ENCODE measurements at places on chromosomes 13 and 19.
A peak's percentile ranks its signal among the peaks of the same experiment; 100 is the strongest.

GRCh38 chr19:40742886-40743285, 7.4 kb downstream of the ACTMAP start:
- DNase-seq, result no peak

- DNase-seq, result no peak
These were observed 409.0 kb downstream of the COG6 start for GRCh38 chr13:40064154-40065097.

DNA sequence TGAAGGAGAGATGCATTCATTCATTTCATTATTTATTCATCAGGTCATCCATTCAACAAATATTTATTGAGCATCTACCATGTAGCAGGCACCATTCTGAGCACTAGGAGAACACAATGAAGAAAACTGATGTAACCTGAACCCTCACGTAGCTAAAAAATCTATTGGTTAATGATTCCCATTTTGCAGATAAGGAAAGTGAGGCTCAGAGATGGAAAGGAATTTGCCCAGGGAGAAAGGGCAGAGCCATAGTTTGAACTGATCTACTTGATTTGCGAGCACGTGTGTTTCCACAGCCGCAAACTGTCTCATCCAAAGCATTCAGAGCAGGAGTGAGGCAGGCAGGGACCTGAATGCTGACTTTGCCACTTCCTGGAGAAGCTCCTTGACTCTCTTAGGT, 2.7 kb downstream of the KLK8 start:
- no peak for DNase-seq

DNA sequence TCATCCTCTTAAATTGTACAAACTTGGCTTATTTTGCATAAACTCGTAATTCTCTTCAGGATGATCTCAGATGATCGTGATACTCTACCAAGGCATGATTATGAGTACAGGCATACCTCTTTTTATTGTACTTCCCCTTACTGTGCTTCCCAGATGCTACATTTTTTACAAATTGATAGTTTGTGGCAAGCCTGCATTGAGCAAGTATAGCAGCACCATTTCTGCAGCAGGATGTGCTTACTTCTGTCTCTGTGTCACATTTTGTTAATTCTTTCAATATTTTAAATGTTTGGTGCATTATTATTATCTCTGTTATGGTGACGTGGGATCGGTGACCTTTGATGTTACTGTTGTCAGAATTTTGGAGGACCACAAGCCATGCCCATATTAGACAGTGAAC, 752.3 kb downstream of the PCDH9 start:
- DNase-seq, result no peak

- DNase-seq, result peak; percentile 47
These were observed 9.4 kb downstream of the CCDC124 start for GRCh38 chr19:17942181-17942580.

DNA sequence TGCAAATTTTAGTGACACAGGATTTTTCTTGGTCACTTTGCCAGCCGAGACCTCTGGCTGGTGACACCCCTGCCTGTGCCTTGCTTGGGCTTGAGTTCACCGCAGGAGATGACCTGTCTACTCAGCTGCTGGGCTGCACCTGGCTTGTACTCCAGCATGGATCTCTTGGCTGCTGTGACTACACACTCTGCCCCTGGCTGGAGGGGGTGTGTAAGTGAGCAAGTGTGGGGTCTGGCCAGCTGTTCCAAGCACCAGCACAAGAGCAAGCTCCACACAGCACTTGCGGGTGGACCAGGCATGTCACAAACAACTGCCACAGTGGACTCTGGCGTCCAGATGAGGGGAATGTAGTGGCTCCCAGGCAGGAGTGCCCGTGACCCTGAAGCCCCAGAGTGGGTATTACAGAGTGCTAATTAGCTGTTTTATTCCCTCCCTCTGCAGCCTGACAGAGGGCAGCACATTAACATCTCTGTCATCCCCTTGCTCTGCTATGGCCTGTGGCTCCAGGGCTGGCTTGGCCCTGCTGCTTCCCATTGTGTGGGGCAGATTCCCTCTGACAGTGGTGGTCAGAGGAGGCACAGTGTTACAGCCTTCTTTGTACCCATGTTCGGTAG, 1387.2 kb downstream of the OLFM4 start:
- DNase-seq, result no peak

GRCh38 chr19:46841458-46842083, 9.1 kb downstream of the AP2S1 start:
- DNase-seq, result no peak

GRCh38 chr13:64186503-64187250, 2771.0 kb upstream of the PCDH20 start:
- DNase-seq, result no peak

- no peak for DNase-seq
These were observed 17.5 kb downstream of the C13orf42 start for GRCh38 chr13:51093574-51093973.

GRCh38 chr19:36152352-36153091, at the start of gene COX7A1:
Gene COX7A1, minus strand, starts transcription at chr19:36152447. Its CDS starts 40 bp downstream, at chr19:36152407.
- DNase-seq, result no peak

DNA sequence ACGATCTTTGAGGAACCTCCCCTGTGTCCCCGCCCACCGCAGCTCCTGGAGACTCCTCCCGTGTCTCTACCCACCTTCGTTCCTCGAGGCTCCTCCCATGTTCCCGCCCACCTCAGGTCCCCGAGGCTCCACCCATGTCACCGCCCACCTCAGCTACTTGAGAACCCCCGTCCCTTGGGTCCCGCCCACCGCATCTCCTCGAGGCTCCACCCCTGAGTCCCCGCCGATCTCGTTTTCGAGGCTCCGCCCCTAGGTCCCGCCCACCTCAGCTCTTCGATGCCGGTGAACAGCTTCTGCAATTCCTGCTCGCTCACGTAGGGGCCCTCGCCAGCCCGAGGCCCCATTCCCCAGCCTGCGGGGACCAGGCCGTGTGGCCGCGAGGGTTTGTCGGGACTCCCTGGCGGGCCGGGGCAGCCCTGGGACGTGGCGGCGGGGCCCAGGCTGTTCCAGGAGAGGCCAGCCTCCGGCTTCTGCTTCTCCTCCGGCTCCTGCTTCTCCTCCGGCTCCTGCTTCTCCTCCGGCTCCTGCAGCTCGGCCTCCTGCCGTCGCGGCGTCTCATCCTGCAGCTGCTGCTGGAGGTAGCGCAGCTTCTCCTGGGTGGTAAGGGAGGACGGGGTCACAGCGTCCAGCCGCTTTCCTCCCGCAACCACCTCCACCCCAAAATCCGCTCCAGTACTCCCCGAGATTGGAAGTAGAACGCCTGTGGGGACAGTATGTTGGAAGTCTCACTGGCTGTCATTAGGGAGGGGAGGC, 16.7 kb downstream of the TSKS start:
- DNase-seq, result peak; percentile 70

- DNase-seq, result no peak
These were observed 95.1 kb downstream of the CAB39L start for GRCh38 chr13:49348751-49349150.

DNA sequence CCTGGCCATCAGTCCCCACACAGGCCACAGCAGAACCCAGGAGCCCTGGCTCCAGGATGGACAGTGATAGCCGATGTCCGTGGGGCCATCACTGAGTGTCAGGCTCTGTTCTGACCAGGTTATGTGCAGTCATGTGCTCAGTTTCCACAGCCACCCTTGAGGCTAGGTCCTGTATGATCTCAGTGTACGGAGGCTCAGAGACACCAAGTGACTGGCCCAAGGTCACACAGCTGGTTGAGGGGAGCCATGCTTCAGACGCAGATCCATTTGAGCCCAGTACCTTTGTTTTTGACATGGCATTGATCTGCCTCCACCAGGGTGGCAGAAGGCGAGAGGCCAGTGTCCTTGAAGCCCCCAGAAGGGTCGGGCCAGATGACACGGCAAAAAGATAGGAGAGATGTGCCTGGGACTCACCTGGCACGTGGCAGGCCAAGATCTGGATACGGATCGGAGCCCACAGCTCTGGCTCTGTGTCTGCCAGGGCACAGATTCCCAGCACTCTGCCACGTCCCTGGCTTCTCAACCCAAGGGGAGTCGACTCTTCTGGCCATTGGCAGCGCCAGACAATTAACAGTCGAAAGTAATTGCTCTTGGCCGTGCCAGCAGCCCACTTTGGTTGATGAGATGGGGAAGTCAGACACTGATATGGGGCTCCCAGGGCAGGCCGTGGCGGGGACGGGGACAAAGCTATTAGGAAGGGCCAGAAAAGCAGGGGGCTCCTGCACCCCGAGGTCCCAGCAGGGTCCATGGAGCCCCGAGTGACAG, 15.6 kb downstream of the EVI5L start:
- DNase-seq, result no peak

GRCh38 chr13:63092456-63092855, 1676.8 kb upstream of the PCDH20 start:
- no peak for DNase-seq

DNA sequence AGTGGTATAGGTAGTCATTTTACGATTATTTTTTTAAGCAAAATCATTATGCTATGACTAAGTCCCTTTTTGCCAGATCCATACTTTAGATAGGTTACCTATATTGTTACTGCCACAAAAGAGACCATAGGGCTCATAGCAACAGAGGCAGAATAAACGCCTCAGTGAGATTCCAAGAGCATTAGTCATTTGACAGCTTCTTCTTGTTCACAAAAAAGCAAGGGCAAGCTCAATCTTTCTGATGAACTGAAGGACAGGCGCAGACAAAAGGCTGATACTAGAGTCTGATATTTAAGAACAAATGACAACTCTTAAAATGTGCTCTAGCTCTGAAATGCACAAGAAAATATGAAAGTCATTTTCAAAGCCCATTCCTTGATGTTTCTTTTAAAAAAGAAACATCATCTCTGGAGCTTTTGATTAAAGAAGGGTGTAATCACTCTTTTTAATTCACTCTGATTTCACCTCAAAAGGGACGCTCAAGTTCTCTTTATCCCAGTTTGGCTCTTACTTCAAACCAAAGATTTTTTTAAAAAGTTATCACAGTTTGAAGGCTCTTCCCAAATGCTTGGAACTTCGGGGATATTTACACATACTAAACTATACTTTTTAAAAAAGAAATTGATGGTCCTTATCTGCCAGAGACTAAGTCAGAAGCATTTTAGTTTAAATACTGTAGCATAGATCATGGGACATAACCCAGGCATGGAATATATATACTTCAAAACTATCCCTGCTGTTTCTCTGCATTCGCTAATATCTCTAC, 187.2 kb downstream of the EFNB2 start:
- DNase-seq, result no peak

DNA sequence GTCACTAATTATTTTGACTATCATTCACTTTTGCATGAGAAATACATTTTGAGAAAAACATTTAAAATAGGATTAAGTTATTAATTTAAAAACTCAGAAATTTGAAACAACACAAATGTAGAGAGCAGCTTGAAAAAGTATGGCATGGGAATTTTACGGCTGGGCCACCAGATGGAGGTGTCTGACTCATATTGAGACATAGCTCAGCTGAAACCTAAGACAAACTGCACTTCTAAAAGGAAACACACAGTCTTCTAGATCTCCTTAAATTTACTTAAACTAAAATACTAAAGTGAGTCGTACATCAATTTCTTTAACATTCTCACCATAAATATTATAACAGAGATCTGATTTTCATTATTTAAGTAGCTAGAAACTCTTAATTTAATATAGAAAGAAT, 41.9 kb upstream of the POSTN start:
- DNase-seq, result no peak

DNA sequence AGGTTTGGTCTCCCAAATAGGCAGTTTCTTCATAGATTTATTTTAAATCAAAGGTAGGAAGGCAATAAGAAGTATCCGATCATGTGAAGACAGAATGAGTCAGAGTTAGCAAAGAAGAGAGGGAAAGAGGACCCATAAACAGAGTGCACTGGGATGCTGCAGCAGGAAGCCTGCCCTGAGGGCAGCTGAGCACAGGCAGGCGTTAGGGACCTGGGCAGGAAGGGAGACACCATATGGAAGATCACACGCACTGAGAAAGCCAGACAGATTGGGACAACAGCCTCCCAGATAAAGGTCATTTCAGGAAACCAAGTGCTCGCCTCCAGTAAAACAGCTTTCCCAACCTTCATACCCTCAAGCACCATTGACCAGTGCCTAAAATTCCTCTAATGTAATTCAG, 598.0 kb downstream of the EFNB2 start:
- DNase-seq, result no peak

DNA sequence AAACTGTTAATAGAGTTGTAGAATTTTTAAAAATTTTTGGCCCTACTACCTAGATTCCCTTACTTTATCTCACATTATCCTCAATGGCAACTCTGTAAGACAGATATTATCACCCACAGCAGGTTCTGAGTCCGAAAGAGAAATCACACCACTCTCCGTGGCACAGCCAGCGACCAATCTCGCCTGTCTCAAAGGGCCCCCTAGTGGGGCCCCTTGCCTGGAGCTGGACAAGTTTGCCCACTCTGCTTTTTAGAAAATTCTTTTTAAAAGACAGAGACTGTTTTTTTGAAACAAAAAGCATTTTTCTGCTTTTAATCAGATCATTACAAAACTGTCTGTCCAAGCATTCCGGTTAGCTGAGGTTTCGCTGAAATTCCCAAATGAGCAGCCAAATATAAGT, 21.7 kb downstream of the PHF11 start:
- DNase-seq, result no peak

DNA sequence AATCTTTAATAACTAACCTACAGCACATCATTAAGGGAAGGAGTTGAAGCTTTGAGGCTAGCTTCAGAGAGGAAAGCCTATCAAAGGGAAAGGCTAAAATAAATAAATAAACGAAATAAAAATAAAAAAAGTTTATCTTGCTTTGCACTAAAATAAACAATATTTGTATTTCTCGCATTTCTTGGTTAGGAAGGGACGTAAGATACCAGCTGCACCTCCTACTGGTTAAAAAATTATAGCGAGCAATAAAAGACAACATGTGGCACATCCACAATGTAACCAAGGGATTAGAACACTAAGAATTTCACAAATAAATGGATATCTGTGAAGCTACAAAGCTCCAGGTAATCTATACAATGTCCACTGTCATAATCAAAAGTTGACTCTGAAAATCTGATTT, 194.5 kb downstream of the DACH1 start:
- DNase-seq, result no peak

DNA sequence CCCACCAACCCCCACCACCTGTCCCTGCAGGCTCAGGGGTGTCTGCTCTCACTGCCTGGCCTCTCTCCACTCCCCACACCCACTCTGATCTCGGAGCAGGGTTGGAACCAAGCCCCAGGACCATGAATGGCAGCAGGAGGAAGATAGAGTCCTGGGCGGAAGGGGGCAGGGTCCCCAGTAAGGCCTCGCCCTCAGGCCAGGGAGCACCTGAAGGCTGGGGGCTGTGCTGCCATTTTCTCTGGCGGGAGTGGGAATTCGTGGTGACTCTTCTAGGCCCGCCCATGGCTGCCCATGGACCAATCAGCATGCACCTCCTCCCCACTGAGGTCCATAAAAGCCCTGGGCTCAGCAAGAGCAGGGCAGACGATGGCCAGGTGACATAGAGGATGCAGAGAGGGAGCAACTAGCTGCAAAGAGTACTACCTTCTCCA, 25.0 kb downstream of the KBTBD6 start:
- peak; percentile 80 for DNase-seq

DNA sequence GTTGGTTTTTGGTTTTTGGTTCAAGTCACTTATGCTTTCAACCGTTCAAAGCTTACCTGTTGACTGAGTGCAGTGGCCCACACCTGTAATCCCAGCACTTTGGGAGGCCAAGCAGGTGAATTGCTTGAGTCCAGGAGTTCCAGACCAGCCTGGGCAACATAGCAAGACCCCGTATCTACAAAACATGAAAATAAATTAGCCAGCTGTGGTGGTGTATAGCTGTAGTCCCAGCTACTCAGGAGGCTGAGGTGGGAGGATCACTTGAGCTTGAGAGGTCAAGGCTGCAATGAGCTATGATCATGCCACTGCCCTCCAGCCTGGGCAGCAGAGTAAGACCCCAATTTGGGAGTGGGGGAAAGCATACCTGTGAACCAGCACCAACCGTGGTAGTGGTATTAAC, 43.7 kb downstream of the PEX11G start:
- no peak for DNase-seq

Data from ecto neural progenitor cell (in vitro differentiated cells).